ENCODE measurements at places on chromosomes 5 and 9.
A peak's percentile ranks its signal among the peaks of the same experiment; 100 is the strongest.

DNA sequence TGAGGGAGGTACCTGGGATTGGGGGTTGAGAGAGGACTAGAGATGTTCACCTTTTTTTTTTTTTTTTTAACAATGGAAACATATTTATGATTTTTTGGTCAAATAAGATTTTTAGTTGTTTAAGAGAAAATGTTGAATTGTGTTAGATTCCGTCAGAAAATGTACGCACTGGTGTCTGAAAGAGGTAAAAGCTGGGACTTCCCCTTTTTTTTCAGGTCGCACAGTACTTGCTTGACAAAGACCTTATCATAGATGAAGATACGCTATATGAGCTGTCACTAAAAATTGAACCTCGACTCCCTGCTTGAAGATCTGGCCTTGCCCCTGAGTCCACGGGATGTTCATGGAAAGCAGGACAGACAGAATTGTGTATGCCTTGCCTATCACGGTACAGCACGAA, 7.7 kb upstream of the CKMT2 start:
- no peak for DNase-seq

DNA sequence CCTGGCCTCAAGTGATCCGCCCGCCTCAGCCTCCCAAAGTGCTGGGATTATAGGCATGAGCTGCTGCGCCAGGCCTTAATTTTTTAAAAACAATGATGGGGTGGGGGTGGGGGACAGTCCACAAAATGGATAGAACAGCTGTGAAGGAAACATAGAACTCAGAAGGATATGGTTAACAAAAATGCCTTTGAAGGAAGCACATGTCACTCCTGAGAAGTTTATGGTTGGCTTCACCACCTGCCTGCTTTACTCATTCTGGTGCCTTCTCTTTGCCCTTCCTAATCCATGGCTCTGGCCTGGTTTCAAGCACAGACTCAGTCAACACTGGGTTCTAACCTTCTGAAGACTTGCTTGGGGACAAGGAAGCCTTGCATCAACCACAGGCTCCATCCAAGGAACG, 10.3 kb downstream of the BAG1 start:
- no peak for DNase-seq

DNA sequence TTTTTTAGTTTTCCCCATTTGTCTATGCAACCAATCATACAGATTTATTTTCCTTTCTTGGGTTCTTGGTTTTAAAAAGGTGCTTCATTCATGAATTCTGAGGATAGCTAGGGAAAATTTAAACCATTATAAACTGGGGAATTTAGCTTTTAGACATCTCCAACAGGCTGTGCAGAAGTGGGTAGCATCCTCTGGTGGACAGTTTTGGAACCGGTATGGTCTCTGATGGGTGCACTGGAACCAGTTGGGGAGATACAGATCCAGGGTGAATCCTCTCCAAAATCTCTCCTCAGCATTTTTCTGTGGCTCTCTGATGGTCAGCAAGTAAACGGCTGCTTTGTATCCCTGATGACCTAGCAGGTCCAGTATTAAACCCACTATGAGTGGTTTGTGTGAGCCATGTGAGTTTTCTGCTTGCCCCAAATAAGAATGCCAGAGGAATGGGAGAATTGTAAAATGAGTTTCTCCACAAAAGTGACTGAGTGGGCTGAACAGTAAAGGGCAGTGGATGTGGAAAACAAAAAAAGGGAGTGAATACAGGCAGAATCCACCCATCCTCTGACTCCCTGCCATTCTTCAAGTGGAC, 9.1 kb upstream of the DNAJC25 start:
- peak; percentile 57 for DNase-seq

- no peak for DNase-seq
These were observed at the start of gene WNT8A for GRCh38 chr5:138083702-138084101. Gene WNT8A, plus strand, starts transcription at chr5:138084033. Its CDS starts 95 bp downstream, at chr5:138084128.

GRCh38 chr9:96133321-96134021, 168.5 kb downstream of the HSD17B3 start:
- no peak for DNase-seq

- DNase-seq = no peak
These were observed 257.8 kb downstream of the AUH start for GRCh38 chr9:91103931-91104330.

- no peak for DNase-seq
These were observed 54.2 kb downstream of the PRELID2 start for GRCh38 chr5:145780982-145781381.

DNA sequence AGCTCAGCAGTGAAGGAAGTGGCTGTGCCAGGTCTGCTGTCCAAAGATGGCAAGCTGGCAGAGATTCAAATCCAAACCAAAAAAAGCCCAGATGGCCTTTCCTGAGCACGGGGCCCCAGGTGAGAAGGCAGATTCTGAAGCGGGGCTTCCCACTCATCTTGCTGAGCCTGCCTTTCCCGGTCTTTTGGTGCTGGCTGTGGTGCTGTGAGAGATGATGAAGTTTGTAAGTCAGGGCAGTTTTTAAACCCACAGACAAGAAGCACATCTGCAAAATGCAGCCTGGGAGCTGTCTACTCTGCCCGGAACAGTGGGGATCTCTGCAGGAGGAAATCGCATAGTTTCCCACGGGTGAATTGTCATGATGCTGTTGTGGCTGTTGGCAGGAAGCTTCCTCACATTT, 85.0 kb upstream of the IRX4 start:
- no peak for DNase-seq

GRCh38 chr9:12813960-12814876, 39.4 kb downstream of the LURAP1L start:
- DNase-seq = peak; percentile 99

DNA sequence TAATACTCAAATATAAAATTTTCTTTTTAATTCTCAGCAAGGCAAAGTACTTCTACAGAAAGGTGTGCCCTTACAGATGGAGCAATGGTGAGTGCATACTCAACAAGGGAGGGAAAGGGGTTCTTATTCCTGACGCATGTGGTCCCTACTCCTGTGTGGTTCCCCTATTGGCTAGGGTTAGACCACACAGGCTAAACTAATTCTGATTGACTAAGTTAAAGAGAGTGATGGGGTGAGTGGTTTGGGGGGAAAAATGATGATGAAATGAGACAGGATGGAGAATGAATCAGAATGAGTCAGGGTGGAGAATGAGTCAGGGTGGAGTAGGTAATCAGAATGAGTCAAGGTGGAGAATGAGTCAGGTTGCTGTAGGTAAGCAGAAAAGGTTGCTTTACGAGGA, 22.9 kb upstream of the HMGCS1 start:
- no peak for DNase-seq

GRCh38 chr9:20540169-20540863, 82.0 kb downstream of the MLLT3 start:
- no peak for DNase-seq

- no peak for DNase-seq
These were observed 55.9 kb upstream of the ERCC6L2 start for GRCh38 chr9:95819636-95820035.

- DNase-seq = no peak
These were observed 237.6 kb upstream of the ZNF462 start for GRCh38 chr9:106625259-106625789.

DNA sequence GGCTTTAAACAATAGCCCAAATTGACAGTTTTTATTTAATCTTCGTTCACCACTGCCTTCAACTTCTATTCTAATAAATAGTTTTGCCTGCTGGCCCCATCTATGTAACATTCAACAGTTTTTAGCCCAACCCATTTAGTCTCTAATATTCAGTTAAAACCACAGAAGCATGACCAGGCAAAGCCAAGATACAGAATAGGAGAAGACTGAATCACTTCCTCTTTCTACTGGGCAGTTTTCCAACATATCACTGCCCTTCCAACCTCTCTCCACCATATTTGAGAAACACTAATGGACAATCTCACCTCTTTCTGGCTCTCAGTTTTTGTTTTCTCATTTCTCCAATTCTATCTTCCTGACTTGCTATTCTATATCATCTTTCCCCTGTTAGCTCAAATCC, 352.9 kb downstream of the DNAH5 start:
- peak; percentile 80 for DNase-seq

GRCh38 chr5:17663182-17663581, 28.9 kb downstream of the TAF11L14 start:
- DNase-seq = no peak

DNA sequence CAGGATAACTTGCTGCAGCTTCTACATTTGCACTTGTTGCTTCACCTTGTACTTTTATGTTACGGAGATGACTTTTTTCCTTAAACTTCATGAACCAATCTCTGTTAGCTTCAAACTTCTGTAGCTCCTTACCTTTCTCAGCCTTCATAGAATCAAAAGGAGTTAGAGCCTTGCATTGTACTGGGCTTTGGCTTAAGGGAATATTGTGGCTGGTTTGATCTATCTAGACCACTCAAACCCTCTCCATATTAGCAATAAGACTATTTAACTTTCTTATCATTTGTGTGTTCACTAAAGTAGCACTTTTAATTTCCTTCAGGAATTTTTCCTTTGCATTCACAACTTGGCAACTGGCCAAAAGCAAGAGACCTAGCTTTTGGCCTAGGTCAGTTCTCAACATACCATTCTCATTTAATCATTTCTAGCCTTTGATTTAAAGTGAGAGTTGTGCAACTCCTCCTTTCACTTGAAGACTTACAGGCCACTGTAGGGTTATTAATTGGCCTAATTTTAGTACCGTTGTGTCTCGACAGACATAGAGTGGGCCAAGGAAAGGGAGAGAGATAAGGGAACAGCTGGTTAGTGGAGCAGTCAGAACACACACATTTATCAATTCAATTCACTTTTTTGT, 63.7 kb downstream of the SHOC1 start:
- peak; percentile 21 for DNase-seq

DNA sequence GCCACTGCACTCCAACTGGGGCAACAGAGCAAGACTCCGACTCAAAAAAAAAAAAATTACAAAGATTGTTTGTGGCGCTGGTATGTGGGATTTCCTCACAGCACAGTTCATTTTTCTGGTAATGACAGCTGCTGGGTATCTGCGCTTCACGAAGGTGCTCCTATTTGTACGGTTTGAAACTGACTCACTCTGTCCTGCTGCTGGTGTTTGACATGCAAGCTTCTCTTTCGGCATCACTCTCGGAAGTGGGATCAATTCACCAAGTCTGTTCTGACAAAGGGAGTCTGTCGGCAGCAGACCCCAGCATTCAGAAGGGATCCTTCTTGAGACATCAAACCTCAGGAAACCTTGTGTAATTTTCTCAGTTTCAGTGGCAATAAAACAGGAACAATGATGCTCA, 26.3 kb downstream of the MAML1 start:
- no peak for DNase-seq

DNA sequence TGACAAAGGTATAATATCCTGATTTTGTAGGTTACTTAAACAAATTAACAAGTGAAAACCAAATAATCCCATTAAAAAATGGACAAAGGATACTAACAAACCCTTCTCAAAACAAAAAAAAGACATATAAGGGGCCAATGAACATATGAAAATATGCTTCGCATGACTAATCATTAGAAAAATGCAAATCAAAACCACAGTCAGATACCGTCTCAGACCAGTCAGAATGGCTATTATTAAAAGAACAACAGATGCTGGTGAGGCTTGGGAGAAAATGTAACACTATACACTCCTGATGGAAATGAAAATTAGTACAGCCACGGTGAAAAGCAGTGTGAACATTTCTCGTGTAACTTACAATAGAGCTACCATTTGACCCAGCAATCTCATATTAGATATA, 1542.2 kb upstream of the CDH9 start:
- no peak for DNase-seq

DNA sequence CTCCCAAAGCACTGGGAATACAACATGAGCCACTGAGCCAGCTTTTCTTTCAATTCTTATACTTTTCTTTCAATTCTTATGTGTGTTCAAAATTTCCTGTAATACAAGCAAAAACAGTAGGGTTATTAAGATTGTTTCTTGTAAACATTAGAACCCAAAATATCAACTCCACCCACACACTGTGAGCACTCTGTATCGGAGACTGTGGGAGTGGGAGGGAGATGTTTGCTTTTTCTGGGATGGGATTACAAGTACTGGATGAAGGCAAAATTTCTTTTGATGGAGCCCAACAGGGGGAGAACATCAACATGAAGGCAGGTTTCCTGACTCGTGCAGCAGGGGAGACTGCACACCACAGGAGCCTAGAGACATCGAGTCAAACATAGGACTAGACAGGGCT, 4.7 kb upstream of the CFAP90 start:
- DNase-seq = no peak

DNA sequence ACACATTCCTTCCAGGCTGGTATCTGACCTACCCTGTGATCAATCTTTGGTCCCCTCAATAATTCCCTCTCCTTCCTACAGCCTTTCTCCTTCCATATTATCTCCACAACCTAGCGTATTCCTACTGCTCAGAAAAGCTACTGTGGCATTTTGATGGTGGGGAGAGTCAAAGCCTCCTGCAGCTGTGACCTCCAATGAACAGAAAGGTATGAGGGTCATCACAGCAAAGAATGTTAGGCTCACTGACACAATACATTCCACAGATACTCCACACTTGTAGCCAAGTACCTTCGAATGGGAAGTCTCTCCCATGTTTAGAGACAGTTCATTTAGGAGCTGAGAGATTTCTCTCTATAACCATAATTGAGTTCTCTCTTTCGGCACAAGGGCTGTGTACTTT, 5.9 kb downstream of the FBN2 start:
- no peak for DNase-seq

GRCh38 chr5:32585122-32585445, 273 bp upstream of the SUB1 start:
- no peak for DNase-seq

DNA sequence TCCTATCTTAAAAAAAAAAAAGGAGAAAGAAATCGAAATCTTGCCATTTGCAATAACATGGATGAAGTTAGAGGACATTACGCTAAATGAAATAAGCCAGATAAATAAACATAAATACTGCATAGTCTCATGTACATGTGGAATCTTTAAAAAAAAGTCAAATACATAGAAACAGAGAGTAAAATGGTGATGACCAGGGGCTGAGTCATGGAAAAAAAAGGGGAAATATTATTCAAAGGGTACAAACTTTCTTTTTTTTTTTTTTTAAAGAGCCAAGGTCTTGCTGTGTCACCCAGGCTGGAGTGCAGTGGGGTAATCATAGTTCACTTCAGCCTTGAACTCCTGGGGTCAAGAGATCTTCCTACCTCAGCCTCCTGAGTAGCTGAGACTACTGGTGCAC, 310.1 kb downstream of the ZNF608 start:
- no peak for DNase-seq

DNA sequence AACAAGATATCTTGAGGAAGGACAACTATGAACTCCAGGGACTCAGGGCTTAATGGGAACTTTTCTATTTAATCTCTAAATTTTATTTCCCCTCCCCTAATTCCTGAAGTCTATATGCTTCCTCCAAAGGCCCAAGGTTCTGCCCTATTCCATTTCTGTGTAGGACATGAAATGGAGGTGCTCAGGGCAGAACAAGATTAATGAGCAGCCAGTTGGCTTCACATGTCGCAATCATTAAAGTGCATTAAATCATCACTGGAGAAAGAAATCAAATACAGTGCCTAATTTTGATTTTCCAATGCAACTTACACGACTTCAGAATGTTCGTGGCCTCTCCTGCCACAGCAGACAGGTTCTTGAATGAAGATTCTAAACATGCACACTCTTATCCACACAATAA, 862.1 kb downstream of the PTPRD start:
- DNase-seq = no peak
